Upper lobe of left lung (tissue), 6 donors: ENCODE measurements at places on chromosomes 3 and 15. TPM values are rescaled to one million over a fixed set of nuclear protein-coding genes. Genes with fewer than 3 reads are reported as not detected.

GRCh38 chr15:80722811-80723210, 27.7 kb downstream of the ABHD17C start:
- no peak for DNase-seq

- no peak for DNase-seq
Observed at GRCh38 chr15:60830479-60830878, 351.5 kb upstream of the ICE2 start.

DNA sequence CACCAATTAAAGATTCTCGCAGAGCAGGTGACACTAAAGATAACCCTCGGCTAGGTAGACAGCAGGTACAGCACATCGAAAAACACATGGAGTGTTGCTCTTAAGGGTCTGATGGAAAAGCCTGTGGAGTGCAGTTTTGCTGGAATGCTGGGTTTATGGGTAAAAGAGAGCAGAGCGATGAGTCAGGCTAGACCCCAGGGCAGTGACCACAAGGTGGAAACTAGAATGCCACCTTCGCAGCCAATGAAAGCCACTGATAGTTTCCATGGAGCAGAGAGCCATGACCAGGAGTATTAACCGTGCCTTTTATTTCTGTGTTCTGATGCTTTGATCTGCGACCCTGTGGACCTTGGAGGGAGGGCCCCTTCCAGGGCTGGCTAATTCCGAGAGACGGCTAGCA, 149.8 kb downstream of the GABRB3 start:
- DNase-seq, result no peak

DNA sequence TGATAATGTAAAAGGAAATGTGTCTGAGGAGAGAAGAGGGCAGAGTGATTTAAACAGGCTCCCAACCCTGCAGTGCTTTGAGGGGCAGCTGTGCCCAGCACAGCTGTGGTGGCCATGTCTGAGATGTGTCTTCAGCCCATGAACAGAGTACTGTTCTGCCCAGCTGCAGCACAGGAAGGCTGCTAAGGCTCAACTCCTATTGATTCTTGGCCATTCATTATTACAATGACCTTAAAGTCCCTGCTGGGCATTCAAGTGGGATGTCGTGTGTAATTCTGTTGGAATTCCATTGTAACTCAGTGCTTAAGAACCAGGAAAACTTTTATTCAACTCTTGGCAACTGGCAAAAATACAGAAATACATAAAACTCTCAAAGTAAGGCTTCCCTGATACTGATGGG, 229.3 kb downstream of the MCTP2 start:
- no peak for DNase-seq

SEMA6D gene
- 10.5 TPM for total RNA-seq

GRCh38 chr3:48708481-48708889, 8.5 kb downstream of the IP6K2 start:
- DNase-seq, result no peak

DNA sequence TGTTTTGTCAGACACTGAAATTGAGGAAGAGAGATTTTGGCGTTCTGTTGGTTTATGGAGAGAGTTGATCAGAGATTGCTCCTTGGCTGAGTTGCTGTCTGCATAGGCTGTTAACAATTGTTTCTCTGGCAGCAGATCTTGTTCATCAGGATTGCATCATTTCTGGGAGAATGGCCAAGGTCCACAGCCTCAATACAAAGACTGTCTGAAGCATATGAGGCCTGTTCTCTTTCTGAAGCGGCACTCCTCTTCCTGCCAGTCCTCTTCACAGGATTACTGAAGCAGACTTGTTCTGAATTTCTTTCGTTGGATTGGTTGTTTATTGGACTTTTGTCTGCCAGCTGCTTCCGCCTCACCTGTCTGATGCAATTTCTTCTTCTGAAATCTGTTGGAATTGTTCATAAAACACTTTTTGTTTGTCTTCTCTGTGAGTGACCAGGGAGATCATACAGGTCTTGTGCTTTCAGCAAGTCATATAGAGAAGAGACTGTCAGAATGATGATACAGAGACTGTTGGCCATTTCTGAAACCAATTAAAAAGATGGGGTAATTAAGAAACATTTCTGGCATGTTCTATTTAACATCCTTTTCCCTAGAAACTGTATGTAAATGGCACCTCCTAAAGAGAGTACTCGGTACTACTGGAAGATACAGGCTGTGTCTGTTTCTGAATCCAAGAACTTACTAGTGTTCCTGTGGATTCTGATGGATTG, 25.5 kb downstream of the SETD5 start:
- DNase-seq, result no peak

DNA sequence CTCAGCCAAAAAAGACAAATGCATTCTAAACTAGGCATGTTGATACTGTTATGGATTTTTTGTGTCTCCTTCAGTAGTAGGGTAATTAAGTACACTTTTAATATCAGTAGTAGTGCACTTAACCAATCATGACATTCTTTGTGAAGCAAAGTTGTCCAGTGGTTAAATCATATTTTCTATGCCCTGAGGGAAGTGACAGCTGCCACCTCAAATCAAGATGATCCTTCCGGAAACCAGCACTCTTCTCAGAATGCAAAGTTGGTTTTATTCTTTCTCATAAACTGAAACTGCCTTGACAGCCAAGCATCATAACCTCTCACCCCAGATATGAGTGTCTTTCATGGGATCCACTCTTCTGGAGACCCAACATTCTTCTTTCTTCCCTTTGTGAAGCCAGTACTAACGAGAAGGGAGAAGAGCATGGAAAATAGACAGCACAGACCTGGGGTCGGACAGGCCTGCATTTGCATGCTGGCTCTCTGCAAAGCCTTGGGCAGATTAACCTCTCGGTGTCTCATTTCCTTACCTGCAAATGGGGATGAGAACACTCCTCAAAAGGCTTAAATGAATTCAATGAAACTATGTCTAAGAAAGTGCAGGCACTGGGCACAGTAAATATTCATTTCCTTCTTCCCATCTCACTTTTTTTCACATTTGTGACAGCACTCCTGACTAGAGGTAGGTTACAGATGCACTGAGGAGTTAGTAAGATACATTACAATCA, 13.2 kb downstream of the AAGAB start:
- no peak for DNase-seq

DNA sequence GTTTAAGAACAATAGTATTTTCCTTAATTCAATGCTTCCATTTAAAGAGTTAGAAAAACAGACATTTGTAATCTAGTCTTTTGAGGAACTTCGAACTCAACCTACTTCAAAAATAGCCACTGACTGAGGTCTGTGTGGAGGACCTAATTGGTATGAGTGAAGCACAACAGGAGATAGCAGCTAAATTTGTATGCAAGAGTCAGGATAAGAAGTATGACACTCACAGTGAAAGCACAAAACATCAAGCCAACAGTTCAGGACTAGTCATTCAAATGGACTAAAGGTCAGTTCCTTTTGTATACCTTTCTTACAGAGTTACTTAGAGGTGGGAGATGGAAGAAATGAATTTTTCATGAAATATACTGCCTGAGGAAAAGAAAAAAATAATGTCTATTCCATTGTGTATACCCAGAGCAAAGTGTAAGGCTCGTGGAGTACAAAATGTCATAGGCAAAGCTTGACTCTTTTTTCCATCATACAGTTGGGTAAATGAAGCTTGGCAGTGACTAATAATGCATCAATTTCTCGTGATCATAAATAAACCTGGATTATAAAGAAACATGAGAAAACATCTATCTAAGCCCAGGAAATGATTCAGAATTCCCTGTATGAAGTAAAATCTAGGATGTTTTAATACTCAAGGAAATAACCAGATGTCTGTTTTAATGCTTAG, 1005.2 kb upstream of the CADM2 start:
- no peak for DNase-seq

GRCh38 chr3:125310623-125311081, 64.5 kb downstream of the ZNF148 start:
- peak; percentile 38 for DNase-seq

GRCh38 chr3:132517311-132517710, 79.8 kb upstream of the ACKR4 start:
- no peak for DNase-seq

GRCh38 chr3:115697263-115698053, 74.1 kb downstream of the GAP43 start:
- no peak for DNase-seq
